BE2C (cell line): ENCODE measurements at places on chromosomes 7 and 10.
A peak's percentile ranks its signal among the peaks of the same experiment; 100 is the strongest.

GRCh38 chr10:27035163-27035562 lies 65.1 kb downstream of the ANKRD26 start:
- DNase-seq: no peak

- DNase-seq: peak; percentile 76
Observed at GRCh38 chr10:86684331-86685097, 16.2 kb downstream of the LDB3 start.

DNA sequence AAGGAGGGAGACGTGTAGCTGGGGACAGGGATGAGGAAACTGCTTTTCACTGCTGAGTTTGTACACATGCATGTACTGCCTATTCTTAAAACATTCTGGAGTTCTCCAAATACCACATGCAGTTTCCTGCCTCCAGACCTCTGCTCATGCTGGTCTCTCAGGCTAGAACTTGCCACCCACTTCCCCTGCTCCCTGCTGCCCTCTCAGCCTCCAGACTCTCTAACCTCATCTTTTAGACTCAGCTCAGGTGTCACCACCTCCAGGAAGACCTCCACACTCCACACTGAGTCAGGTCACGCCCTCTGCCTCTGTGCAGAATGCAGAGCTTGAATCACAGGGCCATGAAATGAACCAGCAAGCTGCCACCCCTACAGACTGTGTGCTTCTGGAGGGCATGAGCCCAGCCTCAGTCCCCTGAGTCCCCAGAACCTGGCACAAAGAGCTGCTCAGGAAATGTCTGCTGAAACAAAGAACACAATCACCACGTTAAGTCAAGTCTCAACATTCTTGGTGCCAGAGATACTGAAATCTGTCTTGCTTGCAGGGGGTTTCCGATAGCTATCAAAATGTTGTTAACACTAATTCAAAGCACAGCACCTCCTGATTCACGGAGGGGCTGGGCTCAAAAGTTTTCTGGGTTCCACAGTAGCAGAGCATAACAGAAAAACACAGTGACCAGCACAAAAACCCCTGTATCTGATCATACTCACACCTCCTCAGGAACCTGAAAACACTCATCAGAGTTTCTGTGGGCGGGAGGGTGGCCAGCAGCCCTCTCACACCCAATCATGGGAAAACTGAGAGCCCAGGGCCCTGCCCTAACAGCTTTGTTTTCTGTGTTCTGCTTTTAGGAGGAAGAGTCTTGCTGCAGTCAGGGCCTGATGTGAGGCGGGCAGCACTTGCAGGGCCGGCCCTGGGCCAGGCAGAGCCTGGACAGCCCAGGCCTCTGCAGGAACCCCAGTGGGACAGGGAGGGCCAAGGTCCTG lies 21.1 kb downstream of the FAM53B start:
- DNase-seq: no peak

- DNase-seq: peak; percentile 88
Observed at GRCh38 chr7:30134611-30135300, at the start of gene MTURN. Gene MTURN, plus strand, starts transcription at chr7:30134986. Its CDS starts 151 bp downstream, at chr7:30135137.

DNA sequence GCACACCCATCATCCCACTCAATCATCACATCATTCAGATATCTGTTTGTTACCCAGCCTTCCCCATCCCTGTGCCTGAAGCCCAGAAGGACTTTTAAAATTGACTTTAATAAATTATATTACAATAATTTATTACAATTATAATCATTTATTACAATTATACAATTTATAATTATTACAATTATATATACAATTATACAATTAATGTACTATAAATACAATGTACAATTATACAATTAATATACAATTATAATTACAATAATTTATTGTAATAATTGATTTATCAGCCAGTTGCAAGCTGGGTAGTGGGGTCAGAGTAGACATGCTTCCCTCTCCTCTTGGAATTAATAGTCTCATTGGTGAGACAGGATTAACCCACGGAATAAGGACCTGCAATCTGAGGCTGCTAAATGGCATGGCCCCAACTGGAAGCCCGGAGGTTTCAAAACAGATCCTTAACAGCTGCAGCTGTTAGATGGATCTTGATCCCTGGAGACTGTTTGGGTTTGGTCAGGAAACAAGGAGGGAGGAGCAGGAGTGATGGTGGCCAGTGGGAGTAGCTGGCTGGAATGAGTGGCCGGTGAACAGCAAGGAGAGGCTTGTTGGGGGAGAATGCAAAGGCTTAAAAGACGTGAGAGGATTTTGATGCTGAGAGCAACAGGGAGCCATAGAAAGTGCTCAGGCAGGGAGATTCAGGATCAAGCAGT lies 402.8 kb upstream of the PODXL start:
- no peak for DNase-seq

DNA sequence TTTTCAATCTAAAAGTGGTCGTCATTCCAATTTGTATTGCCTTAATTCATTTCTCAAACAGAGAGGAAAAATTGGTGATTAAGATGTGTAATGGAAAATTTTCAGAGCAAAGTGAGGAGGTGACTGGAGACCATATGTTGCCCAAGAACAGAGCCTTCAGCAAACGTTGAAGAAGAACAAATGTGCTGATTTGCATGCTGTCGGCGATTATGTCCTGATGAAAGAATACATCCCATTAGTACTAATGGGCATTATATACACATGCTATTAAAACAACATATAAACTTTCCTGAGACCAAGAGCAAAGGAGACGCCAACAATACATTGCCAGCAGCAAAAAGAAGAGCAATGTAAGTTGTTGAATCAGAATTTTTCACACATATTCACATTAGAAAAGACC lies 100.0 kb upstream of the ARID5B start:
- no peak for DNase-seq

GRCh38 chr7:154906736-154907355 lies 96.1 kb downstream of the PAXIP1 start:
- DNase-seq: no peak

DNA sequence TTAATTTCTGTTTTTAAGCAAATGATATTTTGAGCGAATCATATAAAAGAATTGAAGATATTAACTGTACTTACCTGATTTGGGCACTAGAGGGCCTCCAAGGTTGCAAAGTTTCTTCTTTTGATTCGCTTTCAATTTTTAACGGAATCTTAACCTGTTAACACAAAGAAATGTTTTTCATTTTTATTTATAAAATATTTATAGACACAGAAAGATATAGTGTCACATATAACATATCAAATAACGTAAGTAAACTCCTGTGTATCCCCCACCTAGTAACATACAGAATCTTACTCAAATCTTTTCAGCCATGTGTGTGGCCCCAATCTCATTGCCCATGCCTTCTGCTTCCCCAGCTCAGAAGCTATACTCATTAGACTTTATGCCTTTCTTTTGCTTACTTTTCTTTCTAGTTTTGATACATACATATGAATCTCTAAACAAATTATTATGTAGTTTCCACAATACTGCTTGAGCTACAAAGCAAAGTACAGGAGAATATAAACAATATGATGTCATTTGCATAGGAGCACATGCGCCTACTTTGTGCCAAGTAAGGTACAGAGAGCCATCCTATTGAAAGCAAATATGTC lies 49.5 kb upstream of the ZPBP start:
- no peak for DNase-seq

- no peak for DNase-seq
Observed at GRCh38 chr10:21528236-21529031, 3.0 kb upstream of the SKIDA1 start.

DNA sequence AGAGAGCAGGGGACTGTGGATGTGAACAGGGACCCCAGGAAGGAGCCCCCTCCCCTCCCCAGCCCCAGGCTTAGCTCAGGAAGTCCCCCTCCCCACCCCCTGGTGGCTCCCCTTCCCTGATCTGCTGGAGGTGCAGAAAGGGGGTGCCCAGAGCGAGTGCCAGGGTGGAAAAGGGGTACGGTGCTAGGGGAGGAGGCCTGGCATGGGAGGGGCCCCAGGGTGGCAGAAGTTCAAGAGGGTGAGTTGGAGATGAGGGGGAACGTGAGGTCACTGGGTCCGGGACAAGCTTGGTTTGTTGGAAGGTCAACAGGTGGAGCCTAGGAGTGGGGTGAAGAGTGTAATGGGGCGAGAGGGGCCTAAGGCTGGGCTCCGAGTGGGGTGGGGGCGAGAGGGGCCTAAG lies 21.5 kb upstream of the TBL2 start:
- DNase-seq: no peak

- peak; percentile 81 for DNase-seq
Observed at GRCh38 chr7:98021588-98022351, 31.8 kb upstream of the OCM2 start.

GRCh38 chr10:110042181-110042580 lies 34.4 kb downstream of the ADD3 start:
- DNase-seq: no peak

DNA sequence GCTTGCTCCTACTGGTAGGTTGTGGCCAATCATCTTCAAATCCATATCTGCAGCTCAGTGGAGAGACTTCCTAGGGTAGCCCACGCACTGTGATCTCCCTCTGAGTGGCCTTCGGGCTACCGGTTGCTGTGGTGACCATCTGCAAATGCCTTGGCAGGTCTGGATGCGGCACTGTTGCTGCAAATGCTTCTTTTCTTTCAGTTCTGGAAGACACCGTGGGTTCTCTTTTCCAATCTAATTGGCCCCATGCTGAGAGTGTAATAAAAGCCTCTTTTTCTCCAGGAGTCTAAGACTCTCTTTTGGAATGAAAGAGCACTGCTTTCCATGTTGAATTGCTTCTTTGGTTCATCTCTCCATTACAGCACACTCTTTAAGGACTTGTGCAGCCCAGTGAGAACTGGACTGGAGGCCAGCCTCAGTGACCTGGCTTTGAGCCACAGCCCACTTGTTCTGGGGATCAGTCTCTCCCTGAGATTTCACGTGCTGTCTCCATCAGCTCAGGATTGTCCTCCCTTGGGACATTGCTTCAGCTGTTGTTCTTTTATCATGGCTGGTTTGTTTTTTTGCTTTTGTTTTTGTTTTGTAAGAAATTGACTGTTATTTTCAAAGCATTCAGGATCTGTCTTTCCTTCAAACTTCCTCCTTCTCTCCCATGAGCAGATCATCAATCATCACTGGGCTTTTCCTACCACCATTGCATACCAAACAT lies 286.6 kb downstream of the BMPER start:
- DNase-seq: no peak

- DNase-seq: no peak
Observed at GRCh38 chr10:116510565-116510964, 35.2 kb upstream of the PNLIP start.

- DNase-seq: no peak
Observed at GRCh38 chr10:107728807-107729206, 564.3 kb upstream of the SORCS1 start.

DNA sequence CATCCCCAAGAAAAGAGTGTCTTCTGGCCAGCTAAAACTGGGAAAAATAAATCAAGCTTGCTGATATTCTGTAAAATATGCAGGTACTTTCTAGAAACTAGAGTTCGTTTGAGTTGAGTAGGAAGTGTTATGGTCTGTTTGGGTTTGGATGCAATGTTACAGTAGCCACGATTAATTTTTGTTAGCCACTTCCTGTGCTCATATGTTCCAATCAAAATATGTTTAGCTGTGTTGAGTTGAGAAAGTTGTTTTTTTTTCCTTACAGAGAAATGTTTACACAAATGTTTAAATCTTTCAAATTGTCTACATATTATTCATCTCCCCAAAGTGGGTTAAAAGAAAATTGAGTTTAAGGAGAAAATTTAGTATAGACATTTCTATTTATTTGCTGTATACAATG lies 11.3 kb upstream of the LAMB1 start:
- DNase-seq: no peak

DNA sequence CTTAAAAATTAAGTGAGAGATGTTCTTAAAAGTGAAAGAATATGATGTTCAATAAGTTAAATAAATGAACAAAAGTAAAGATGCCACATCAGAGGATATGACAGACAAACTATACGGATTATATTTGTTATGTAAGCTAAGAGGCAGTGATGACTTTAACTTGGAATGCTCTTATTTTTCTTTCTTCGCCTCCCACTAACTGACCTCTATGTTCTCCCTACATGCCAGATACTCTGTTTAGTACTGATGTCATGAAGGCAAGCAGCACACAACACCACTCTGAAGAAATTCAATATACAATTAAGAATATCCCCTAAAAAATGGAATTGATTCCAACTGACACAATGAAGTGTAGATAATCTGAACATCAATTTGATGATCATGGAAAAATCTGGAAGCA lies 223.4 kb downstream of the DOCK4 start:
- no peak for DNase-seq

- no peak for DNase-seq
Observed at GRCh38 chr10:64014281-64014680, 493.1 kb downstream of the REEP3 start.

DNA sequence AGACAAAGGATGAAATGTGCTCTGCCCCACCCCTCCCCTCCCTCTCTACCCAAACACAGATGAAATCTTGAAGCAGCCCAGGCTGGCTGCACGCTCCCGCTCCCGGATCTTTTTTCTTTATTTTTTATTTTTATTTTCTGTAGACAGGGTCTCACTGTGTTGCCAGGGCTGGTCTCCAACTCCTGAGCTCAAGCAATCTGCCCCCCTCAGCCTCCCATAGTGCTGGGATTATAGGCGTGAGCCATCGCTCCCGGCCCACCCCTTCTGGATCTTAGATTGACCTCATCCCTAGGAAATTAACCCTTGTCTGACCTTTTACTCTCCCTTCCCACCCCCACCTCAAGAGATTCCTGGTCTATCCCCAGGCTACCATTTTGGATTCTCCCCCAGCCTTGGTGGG lies 14.3 kb downstream of the TACR2 start:
- no peak for DNase-seq

DNA sequence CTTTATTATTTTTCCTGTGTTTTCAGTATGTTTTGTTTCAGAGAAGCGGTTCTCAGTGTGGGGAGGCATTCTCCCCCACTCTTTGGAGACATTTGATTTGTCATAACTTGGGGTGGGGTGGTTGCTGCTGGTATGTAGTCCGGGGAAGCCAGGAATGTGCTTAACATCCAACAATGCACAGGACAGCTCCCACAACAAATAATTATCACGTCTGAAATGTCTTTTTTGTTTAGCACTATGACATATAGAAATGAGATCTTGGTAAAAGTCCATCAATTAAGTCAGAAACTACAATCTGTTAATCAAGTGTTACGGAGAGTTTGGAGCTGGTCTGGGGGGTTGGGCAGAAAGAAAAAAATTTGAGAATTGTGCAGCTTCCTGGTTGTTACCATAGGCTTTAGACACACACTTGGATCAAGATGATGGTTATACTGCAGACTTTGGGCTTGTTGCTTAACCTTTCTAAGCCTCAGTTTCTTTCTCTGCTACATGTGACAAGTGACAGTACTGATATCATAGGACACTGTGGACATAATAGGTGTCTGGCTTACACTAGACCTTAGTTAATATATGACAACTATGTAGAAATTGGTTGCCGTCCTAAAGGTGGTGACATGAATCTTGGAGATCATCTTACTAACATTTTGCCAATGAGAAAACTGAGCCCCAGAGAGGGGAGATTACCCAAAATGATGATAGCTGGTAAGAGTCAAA lies 113.7 kb downstream of the LRMDA start:
- DNase-seq: no peak

DNA sequence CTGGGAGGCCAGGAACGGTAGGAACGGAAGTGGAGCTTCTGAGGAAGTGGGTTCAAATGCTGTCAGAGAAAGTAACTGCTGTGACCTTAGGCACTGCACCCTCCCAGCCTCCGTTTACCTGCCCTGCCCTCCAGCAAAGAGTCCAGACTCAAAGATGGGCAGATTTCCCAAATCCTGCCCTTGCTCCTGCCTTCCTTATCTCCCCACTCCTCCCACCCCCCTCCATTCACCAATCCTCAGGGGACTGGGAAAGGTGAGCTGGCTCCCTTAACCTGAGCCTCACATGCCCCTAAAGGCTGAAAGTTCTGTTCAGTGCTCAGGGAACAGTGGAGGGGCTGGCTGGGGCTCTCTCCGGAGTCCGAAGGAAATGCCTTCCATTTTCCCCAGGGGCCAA lies 161.6 kb downstream of the SH3PXD2A start:
- DNase-seq: no peak

GRCh38 chr10:45152726-45153125 lies 152.0 kb downstream of the ZNF22 start:
- no peak for DNase-seq
